ENCODE measurements at places on chromosomes 6 and 20.

DNA sequence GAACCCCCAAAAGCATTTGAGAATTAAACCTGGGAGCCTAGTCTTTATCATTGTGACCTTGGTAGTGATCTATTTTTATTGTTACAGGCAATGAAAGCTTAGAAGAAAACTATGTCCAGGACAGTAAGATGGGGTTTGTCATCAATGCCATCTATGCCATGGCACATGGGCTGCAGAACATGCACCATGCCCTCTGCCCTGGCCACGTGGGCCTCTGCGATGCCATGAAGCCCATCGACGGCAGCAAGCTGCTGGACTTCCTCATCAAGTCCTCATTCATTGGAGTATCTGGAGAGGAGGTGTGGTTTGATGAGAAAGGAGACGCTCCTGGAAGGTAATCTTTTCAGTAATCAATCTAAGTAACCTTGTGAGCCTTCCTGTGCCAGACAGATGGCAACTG is 191.5 kb upstream of the RAB32 start:
- DNase-seq: no peak

DNA sequence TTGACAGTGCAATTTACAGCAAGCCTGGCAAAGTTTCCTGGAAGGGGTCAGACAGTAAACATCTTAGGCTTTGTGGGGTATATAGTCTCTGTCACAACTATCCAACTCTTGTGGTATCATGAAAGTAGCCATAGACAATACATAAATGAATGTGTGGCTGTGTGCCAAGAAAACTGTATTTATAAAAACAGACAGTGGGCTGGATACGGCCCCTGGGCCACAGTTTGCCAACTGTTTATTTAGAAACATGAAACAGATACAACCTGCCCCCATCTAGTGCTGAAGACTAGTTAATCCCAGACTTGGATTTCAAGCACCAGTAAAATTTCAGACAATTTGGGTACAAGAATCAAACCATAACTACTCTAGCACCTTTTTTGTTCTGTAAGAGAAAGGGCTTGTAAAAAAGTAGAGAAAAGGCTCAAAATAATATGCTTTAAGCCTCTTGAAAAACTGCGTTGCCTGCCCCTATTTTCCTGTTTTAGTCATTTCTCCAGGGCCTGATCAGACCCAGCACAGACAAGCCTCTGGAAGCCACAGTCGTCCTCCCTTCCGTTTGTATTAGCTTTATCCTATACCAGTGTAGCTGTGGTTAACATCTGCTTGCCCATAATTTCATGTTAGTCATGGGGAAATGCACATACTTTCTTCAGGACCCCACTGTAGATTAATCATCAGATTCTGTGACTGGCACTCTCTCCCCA is 30.8 kb downstream of the JAG1 start:
- no peak for DNase-seq

- DNase-seq: no peak
These were observed 20.4 kb downstream of the PTPRK start for GRCh38 chr6:128500014-128500413.

- DNase-seq: no peak
These were observed 247.5 kb downstream of the TMEM242 start for GRCh38 chr6:157075549-157076450.

DNA sequence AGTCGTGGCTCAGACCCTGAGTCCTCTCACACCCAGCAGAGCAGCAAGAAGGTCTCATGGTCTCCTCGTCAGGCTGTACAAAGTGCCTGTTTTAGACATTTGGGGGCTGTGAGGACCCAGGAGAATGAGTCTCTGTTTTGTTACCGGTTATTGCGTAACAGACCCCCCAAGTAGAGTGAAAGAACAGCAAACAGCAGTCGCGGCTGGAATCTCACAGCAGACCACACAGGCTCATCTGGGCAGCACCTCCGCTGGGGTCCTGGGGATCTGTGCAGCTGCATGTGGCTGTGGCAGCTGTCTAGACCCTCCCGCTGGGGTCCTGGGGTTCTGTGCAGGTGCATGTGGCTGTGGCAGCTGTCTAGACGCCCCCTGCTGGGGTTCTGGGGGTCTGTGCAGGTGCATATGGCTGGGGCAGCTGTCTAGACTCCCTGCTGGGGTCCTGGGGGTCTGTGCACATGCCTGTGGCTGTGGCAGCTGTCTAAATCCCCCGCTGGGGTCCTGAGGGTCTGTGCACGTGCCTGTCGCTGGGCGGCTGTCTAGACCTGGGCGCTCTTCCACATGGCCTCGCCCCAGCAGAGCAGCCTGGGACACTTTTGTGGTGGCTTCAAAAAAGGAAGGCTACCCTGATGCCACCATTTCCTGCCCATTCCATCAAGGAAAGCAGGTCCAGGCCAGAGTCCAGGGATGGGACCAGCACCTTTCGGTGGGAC is 24.7 kb downstream of the ENTPD6 start:
- DNase-seq: no peak

DNA sequence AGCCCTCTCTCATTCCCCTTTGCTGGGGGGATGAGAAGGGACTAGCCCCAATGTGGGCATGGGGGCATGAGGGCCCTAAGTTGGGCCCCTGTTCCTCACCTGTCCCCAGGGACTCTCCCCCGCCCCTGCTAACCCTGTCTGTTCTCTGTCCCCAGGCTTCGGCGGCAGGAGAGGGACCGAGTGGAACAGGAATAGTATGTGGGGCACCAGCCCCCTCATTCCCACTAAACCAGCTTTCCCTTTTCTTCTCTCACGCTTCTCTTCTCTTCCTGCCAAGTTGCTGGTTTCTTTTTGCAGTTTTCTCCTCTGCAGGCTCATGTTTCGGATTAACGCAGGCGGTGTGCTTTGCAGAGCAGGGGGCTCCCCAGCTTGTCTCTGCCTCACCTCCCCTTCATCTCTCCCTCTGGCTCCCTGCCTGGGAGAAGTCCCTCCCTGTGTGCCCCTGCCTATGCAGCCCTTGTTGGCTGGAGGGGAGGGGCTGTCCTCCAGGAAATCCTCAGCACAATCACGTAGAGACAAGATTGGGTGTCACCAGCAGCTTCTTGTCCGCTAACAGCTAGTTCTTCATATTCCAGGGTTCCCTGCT is 7.9 kb downstream of the TMEM63B start:
- no peak for DNase-seq

- DNase-seq: no peak
These were observed 384 bp upstream of the MANEA start for GRCh38 chr6:95576998-95577303.

GRCh38 chr20:49006446-49006980 is 39.6 kb upstream of the CSE1L start:
- DNase-seq: no peak

DNA sequence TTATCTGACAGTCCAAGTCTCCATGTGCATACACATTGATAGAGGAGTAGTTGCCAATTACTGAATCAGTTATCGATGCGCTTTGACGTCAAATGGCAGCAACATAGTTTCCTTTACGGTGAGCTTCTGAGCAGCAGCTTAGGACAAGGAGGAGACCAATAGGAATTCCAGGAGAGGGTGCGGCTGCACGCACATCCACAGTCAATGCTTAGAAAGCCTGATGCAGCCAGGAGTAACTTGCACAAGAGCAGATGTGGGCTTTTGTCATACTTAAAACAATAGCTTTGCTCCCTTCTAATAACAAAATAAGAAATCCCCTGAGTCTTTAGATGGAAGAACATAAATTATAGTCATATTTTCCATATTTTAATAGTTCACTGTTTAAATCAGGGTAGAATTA is 442.1 kb downstream of the BCKDHB start:
- no peak for DNase-seq

DNA sequence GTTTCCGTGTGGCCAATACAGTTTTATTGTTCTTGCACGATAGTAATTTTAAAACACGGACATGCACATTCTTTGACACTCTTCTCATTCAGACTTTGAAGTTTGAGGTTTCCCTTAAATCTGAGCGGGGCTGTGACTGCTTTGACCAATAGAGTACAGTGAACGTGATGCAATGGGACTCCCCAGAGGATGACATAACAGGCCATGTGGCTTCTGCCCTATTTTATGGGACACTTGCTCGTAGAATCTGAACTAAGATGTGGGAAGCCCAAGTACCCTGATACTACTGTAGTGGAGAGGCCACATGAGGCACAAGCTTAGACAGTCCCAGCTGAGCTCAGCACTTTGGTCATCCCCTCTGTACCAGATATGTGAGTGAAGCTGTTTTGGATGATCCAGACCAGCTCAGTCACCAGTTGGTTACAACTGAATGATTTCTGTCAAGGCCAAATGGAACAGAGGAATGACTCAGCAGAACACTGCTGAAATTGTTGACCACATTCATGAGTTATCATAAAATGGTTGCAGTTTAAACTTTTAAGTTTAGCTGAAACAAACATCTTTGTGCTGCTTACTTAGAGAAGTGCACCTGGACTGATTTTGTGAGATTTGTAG is 279.4 kb downstream of the RFPL4B start:
- no peak for DNase-seq

DNA sequence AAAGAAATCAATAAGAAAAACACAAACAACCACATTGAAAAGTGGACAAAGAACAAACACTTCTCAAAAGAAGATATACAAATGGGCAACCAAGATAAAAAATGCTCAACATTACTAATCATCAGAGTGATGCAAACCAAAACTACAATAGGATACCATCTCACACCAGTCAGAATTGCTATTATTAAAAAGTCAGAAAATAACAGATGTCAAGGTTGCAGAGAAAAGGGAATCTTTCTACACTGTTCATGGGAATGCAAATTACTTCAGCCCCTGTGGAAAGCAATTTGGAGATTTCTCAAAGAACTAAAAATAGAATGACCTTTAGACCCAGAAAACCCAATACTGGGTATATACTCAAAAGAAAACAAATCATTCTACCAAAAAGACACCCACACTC is 29.8 kb downstream of the KIF6 start:
- no peak for DNase-seq

DNA sequence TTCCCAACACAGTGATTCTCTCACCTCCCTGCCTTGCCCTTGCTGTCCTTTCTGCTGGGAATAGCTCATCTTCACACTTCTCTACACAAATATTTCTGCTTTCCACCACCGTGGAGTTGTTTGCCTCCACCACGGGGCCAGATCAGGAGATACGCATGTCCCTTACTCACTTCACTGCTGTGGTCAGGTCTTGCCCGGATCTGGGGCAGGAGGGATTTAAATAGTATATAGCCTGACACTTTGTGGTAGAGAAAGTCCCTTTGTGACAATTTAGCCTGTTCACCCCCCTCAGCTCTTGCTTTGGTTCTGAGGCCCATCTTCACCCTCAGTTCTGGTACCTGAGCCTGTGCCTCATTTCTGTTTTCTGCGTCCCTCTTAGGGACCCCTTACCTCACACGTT is 92.6 kb upstream of the PREP start:
- DNase-seq: no peak

GRCh38 chr20:58909585-58909984 is 57.1 kb downstream of the GNAS start:
- no peak for DNase-seq

DNA sequence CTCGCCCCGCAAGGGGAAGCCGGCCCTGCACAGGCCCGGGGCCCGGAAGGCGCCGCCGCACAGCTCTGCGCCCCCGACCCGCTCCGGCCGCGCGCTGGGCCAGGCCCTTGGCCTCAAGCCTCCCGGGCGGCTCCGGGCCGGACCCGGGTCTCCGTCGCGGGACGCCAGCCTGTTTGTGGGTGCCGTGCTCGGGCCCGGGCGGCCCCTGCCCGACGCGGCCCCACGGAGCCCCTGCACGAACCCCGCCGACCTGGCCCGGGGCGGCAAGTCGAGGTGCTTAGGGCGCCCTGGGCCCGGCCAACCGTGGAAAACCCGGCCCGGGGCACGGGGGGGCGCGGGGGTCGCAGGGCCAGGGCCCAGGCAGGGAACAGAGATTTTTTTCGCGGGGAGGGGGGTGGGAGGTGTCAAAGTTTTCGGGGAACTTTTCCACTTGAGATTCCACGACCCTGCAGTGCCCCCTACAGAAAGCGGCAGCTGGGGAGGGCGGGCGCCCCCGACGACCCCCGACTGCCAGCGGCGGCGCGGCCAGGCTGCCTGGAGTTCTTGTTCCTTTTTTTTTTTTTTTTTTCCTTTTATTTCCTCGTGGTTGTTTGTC is 805 bp upstream of the STX16 start:
- DNase-seq: no peak

- DNase-seq: no peak
These were observed 192.0 kb upstream of the RALGAPA2 start for GRCh38 chr20:20904501-20904831.

- DNase-seq: no peak
These were observed 280.3 kb upstream of the SYNCRIP start for GRCh38 chr6:85923013-85923430.

DNA sequence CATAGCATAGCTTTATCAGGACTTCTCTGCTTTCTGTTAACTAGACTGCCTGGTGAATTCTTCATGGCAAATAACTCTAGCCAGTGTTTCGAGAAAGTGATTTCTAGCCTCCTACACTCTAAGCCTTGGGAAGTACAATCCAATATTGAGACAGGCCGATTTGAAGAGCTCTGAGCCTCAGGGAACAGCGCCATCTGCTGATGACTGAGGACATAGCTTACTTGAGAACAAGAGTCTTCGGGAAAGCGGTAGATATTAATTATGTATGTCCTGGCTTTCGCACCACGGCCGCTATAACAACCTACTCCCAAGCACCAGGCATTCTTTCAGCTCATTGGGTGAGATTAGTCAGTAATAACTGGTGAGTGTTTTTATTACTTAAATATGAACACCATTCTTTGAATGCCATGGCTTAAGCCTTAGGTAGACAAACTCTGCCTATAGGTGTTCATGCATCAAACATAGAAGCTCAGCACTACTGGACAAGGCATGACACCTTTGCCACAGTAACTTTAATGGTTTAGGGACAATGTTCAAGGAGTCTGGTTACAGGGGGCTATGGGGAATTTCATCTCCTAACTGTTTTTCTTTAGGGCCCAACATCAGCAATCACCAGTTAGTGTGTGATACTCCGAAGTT is 518.6 kb downstream of the BMP2 start:
- DNase-seq: no peak

- DNase-seq: no peak
These were observed 159.9 kb downstream of the OR2B2 start for GRCh38 chr6:27752038-27752885.

GRCh38 chr6:21138336-21139069 is 455.0 kb upstream of the SOX4 start:
- DNase-seq: no peak

GRCh38 chr20:50127587-50128519 is 14.9 kb upstream of the UBE2V1 start:
- DNase-seq: no peak

- DNase-seq: no peak
These were observed 36.7 kb downstream of the KIZ start for GRCh38 chr20:21162631-21163030.

DNA sequence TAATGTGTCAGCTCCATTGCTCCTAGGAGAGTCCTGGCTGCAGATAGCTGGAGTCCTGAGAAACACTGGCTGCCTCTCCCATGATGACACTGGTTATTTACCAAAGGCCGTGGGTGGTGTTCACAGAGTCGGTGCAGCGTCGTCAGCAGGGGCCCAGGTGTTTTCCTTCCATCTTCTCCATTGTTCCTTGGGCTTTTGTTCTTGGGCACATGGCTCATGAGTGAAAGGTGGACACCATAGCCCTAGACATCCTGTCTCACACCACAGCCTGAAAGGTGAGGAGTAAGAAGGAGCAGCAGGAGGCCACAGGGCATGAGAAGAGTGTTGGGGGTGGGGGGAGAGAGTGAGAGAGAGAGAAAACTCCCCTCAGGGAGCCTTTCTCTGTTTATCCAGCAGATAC is 9.1 kb downstream of the CST5 start:
- no peak for DNase-seq

- DNase-seq: no peak
These were observed 926 bp downstream of the PEX3 start for GRCh38 chr6:143451531-143451930.

GRCh38 chr20:64156136-64156885 is 7.9 kb upstream of the MYT1 start:
- DNase-seq: no peak

GRCh38 chr6:42030585-42031506 is 19.5 kb upstream of the TAF8 start:
- no peak for DNase-seq

All from stimulated activated CD8-positive, alpha-beta memory T cell treated with anti-CD3 and anti-CD28 coated beads, Interleukin-15, amount 100 ng/mL, for 4 hours (primary cell).